ENCODE measurements at places on chromosomes 11 and 22.
A peak's percentile ranks its signal among the peaks of the same experiment; 100 is the strongest.

DNA sequence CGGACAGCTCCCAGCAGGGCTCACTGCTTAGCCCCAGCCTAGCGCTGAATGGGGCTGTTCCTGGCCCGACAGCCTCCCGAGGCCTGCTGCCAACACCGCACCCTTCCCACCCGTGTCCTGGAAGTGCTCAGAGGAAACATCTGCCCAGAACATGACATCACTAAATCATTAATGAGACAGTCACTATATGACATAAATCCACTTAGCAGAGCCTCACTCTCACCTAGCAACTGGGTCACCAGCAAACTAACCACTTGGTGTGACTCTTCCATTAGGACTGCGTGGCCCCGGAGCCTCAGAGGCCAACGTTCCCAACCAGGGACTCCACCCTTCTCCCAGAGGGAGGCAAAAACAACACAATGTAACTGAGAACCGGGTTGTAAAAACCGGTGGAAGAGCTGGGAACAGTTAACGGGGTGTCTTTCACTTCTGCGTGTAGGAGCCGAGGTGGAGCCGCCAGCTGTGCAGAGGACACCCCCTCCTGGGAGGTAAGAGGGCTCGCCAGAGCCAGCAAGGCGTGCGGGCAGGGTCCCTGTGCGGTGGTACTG, 21.4 kb upstream of the PACSIN2 start:
- DNase-seq = no peak

- DNase-seq = no peak
These were observed 2.7 kb upstream of the TMPRSS6 start for GRCh38 chr22:37112084-37112728.

DNA sequence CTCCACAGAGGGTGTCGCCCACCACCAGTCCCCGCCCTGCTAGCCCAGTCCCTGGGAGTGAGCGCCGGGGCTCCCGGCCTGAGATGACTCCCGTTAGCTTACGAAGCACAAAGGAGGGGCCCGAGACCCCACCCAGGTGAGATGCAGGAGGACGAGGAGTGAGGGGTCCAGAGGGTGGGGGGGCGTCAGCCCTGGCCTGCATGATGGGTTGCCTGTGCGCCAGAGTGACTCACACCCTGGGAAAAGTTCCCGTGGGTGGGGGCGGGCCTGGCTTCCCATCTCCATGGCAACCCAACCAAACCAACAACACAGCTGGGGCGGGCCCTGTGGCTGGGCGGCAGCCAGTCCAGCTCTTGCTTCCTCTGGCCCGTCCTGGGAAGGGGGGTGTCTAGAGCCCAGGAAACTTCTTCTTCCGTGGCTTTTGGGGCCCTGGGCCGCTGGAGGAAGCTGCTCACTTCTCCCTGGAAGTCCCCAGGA, 4.5 kb downstream of the GAS2L1 start:
- peak; percentile 58 for DNase-seq

DNA sequence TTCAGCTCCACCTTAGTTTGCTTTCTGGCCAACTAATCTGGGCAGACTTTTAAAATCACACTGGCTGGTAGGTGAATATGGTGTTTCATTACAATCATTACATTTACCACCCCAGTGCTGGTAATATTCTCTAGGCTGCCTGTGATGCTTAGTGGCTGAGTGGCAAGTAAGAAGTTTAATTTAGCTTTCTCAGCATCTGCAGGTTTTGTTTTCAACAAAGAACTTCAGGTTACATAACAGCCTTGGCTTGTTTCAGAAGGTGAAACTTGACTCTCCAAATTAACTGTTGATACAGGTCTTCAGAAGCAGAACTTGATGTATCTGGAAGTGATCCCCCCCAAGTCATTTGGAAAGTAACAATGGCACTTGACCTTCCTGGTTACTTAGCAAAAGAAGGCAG, 423.3 kb upstream of the CCDC90B start:
- DNase-seq = no peak

GRCh38 chr11:56103210-56103737, at the start of gene OR8H2:
TSS of gene OR8H2 (plus strand) at chr11:56103687. CDS start at chr11:56105043, 1,356 bp downstream.
- no peak for DNase-seq

DNA sequence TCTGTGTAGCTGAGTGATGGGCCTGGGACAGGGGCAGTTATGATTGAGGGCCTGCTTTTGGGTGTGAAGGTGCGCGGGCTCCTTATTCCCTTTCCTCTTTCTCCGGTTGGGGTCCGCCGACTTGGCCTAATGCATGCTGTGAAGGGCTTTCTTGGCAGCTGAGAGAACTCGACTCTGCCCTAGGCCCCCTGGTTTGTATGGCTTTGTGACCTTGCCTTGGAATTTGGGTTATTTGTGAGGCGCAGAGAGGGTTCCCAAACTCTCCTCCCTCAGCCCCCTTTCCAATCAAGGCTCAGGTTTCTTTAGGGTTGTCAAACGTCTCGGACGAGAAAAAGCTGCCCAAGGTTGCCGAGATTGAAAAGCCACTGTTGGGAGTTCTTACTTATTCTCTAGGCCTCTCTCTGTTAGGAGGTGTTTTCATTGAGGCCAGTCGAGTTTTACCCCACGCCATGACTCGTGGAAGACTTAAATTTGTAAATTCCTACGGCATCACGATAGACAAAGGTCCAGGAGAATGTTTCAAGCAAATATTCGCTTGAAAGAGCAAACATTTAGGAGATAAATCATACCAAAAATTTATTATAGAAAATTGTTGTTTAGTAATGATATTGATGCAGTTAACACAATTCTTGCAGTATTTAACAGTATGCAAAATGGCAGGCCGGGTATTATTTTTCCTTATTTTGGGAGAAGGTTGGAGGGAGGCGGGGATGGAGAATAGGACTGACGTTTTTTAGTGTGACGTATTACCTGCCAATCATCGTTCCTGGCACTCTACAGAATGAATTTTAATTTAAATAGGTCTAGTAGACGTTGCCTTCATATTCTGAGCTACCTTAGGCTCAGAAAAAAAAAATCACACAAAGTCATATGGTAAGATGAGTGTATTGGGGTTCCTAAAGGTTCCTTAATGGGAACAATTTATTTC, 689 bp downstream of the PDHX start:
- no peak for DNase-seq

- no peak for DNase-seq
These were observed 1.1 kb upstream of the GCAT start for GRCh38 chr22:37806409-37807333.

DNA sequence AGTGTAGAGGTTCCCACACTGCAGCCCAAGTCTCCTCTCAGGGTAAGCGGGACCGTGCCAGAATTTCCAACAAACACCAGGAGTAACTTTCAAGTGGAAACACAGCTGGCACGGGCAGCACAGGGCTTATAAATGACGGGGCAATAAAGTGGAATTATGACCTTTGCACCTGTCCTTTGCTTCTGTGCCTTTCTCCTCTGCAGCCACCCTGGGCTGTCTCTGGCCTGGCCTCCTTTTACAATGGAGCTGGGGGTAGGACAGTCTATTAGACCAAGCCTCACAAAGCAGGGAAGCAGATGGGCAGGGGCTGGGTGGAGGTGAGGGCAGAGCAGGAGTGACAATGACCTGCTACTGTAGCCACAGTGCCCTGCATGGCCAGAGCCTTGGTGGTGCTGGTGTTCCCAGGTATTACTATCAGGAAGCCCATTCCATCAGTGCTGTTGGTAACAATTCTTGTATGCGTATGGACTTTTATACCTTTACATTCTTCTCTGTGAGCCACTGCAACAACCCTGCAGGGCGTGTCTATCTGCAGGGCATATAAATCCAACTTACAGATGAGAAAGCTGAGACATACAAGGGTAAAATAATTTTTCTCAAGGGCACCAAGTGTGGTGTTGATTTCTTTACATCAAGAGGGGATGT, 387.8 kb downstream of the CTTN start:
- no peak for DNase-seq

DNA sequence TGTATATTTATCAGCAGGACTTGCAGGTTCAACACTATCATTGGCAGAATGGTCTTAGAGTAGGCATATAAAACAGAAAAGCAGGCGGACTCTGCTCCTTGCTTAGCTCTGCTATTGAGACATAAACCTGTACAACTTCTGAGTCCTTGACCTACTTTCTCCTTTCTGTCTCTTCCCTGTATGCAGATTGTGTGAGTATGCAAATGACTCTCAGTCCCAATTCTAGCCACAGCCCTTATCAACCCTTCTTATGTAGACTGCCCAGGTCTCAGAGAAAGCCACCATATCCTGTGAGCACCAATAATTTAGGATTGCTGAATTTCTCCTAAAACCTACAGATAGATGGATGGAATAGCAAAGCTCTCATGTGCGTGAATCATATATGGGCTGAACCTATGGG, 367.6 kb upstream of the DDI1 start:
- no peak for DNase-seq
